LHCN-M2 (cell line): ENCODE measurements at places on chromosomes 5 and 9. TPM values are rescaled to one million over a fixed set of nuclear protein-coding genes. Genes with fewer than 3 reads are reported as not detected.
A peak's percentile ranks its signal among the peaks of the same experiment; 100 is the strongest.

Gene AQP7
- total RNA-seq: not detected in 2 replicates

Gene SIGMAR1
- 222 and 273 TPM in 2 replicates for total RNA-seq

GRCh38 chr5:57036761-57037160 is 84.8 kb upstream of the MIER3 start:
- peak; percentile 64 for DNase-seq

DNA sequence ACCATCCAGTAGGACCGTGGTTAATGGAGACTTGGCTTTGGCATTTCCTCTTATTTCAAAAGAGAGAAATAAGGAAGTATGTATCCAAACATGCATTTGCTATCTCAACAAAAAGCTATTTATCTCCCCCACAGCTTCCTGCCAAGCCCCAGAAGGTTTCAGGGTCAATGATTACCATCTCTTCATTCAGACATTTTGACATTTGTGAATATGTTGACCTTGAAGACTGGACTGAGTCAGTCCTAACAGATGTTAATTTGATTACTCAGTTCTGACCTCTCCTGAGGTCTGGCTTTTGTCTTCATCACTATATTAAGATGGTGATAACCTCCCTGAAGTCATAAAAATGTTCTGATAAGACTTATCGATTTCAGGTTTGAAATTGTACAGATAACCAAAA is 479.4 kb downstream of the AGTPBP1 start:
- no peak for DNase-seq

DNA sequence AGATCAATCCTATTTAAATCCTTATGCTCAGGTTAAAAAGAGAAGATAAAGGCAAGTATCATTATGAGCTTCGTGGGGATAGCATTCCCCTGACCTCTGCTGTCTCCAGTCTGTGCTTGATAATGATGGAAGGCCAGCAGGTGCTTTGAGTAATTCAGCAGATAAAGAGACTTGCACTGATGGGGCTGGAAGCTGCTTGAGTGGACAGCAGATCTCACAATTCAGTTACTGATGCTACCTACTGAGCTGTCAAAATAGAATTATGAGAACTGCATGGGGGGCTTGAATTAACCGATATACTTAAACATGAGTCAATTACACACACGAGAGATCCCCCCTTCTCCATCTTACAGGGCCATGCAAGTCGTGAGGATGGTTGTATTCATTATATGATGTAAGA is 107.7 kb upstream of the GPR151 start:
- DNase-seq: no peak

DNA sequence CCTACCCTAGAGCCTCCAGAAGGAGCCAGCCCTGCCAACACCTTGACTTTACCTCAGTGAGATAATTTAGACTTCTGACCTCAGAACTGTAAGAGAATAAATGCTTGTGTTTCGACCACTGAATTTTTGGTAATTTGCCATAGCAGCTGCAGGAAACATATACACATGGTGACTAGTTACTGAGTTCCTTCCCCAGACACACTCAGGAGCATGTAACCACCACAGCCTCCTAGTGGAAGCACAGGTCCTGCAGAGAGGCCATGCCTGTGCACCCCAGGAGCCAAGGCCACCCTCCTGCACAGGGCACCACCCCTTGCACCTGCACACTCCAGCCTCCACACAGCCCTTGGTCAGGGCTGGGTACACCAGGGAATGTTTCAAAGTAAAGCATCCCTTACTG is 7.6 kb upstream of the CAMSAP1 start:
- DNase-seq: peak; percentile 68
